ENCODE measurements at places on chromosomes 5 and 9.
A peak's percentile ranks its signal among the peaks of the same experiment; 100 is the strongest.

GRCh38 chr9:81266674-81267073 lies 422.7 kb downstream of the TLE1 start:
- no peak for DNase-seq

DNA sequence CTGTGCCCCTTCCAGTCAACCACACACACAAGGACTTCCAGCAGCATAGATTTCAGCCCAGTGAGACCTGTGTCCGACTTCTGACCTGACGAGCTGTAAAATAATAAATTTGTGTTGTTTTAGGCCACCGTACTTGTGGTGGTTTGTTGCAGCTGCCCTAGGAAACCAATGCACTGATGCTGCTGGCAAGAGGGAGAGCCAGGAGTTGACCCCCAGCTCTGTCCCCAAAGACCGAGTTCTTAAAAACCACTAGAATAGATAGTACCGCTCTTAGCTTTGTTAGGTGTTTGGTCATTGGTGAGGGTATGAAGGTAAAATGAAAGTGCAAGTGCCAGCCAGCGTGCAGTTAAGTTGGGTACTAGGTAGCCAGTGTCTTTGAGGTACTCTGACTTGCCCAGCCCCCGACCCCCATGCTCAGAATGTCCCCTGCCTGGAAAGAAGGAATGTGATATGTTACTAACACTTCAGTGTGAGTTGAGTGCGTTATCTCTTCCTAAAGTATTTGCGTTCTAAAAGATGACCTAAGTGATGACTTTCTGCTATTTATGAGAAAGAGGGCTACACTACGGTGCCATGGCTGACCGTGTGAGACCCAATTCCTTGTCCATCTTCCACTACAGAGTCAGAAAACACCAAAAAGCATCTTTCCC lies 185.6 kb downstream of the AOPEP start:
- DNase-seq, result no peak

- DNase-seq, result no peak
Observed at GRCh38 chr9:127828262-127829031, 25.8 kb downstream of the FPGS start.

GRCh38 chr5:93100428-93100827 lies 480.6 kb downstream of the NR2F1-AS1 start:
- no peak for DNase-seq

GRCh38 chr9:131708226-131709002 lies 31.5 kb downstream of the RAPGEF1 start:
- DNase-seq, result no peak

- DNase-seq, result no peak
Observed at GRCh38 chr5:7066471-7067235, 329.3 kb upstream of the ADCY2 start.

DNA sequence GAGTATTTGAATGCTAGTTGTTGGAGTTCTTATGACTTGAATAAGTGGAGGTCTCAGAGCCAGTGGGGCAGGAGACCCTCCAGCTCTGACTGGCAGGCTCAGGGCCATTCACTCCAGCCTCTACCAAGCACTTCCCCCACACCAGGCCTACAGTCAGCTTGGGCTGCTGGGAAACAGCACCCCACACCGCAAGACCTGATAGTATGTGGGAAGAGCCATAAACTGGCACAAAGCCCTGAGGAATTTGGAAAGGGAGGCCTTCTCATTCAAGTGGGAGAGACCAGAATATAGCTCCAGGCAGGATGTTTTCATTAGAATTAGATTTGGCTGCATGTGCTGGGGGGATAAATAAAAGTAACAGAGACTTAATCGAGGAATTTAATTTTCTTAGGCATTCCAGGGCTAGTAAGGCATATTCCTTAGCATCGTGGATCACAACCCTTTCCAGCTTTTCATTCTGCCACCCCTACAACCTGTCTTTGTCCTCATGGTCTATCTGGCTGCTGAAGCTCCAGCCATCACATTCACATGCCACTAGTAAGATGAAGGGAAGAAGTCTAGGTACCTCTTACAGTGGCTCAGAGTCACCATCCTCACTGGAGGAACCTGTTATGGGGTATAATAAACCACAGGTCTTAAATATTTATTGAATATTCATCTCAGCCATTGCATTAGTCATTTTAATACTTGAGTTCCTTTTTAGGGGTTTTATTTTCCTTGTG lies 47.5 kb downstream of the TMOD1 start:
- no peak for DNase-seq

DNA sequence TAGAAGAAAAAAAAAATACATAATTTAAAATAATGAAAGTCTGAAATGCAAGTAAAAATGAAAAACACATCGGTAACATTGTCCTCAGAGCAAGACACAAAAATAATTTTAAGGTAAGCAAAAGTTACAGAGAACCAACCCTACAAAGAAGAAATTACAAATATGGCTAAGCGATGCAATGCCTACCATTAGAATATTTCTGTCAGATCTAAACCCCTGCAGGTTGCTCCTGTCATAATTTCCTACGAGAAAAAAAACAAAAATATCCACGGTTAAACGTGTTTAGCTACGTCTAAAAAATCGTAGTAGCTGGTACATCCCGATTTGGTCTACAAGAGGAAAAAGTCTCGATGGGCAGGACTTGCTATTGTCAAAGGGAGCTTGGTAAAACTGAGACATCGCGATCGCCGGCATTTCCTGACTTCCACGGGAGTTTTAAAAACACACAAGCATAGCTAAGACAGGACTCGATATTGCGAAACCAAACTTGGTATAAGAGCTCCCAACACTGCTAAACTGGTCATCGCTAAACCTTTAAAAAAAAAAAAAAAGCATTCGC lies 1.1 kb upstream of the ANXA2R start:
- DNase-seq, result no peak

DNA sequence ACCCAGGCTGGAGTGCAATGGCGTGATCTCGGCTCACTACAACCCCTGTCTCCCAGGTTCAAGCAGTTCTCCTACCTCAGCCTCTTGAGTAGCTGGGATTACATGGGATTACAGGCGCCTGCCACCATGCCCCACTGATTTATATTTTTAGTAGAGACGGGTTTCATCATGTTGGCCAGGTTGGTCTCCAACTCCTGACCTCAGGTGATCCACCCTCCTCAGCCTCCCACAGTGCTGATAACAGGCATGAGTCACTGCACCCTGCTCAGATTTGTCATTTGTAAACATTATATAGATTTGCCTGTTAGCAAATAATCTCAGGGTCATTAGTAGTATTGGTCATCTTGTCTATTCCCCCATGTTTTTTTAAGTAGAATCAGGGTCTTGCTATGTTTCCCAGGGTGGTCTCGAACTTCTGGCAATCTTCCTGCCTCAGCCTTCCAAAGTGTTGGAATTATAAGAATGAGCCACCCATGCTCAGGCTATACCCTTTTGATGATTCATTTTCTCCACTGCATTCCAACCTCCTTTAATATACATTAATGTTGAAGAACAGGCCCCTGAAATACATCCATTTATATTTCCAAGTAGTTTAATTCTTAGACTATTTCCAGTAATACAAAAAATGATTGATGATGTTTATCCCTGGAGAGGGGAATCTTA lies 17.3 kb downstream of the CENPH start:
- DNase-seq, result no peak

DNA sequence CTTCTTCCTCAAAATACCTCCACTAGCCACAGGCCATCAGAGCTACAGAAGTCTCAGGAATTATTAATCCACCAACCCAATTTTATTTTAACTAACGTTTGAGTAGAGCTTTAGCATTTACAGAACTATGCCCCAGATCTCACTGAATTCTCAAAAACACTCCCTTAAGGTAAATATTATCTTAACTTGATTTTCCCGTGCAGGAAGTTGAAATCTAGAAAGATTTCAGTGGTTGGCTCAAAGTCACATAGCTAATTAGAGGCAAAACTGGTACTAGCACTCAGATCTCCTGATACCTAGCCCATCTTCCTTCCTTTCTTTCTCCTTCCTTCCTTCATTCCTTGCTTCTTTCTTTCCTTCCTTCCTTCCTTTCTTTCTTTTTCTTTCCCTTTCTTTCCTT lies 298.3 kb downstream of the ENC1 start:
- no peak for DNase-seq

GRCh38 chr5:132227485-132228240 lies at the start of gene P4HA2:
Gene P4HA2 (minus strand): TSS chr5:132227853. CDS start chr5:132218626, 9,227 bp downstream.
- DNase-seq, result peak; percentile 88

- no peak for DNase-seq
Observed at GRCh38 chr5:69484891-69485290, 7.7 kb upstream of the OCLN start.

DNA sequence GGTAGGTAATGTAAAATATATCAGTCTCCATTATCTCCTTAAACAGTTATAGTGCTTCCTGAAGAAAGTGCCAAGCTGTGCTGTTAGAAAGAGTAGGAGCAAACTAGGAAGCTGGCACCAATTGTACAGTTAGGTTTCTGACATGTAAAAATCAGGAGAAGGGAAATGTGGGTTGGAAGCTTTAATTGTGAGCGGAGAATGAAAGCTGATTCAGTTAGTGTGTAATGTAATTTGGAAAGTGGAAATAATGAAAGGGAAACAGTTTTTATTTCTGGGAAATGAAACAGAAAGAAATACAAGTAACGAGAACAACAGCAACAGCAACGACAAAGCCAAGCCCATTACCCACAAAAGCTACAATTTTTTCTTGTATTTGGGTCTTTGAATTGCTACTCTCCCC lies 48.8 kb upstream of the JAK2 start:
- DNase-seq, result no peak

GRCh38 chr9:86665416-86665815 lies 281.9 kb downstream of the GAS1 start:
- no peak for DNase-seq

DNA sequence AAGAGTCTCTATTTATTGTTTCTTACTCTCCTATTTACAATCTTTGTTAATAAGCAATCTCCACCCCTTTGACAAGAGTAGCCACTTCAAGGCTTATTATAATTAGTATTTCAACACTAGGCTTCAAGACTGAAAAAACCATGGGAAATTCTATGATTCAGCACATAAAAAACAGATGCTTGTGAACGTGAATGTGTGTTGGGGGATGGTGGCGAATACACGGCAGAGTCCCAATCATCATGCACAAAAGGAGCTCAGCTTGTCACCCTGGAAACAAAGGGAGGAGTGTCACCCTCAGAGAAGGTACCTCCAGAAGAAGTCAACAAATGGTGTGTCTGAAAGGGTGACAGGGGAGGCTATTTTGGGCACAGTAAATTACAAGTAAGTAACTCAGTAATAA lies 157.2 kb upstream of the RETREG1 start:
- DNase-seq, result no peak

DNA sequence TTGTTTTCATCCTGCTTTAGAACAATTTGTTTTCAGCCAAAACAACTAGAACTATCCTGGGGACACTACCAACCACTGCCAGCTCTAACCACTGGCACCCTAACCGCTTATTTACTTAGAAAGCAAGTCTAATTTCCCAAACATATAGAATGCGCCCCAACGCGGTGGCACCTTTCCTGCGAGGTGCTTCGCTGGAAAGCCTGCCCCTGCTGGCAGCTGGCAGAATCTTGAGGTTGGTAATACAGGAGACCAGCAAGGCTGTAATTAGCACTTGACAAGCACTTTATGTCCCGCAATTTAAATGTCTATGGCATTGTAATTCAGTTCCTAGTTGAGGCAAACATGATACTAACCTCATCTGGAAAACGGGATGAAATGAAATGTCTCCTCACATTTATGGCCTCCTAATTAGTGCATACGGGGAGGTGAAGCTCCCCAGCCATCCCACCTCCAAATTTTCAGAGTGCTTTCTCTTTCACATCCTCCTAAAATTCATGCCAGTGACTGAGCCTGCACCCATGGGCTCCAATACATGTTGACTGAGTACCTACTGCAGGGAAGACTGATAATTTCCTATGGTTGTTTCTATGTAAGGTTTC lies 30.4 kb downstream of the GABBR2 start:
- no peak for DNase-seq

DNA sequence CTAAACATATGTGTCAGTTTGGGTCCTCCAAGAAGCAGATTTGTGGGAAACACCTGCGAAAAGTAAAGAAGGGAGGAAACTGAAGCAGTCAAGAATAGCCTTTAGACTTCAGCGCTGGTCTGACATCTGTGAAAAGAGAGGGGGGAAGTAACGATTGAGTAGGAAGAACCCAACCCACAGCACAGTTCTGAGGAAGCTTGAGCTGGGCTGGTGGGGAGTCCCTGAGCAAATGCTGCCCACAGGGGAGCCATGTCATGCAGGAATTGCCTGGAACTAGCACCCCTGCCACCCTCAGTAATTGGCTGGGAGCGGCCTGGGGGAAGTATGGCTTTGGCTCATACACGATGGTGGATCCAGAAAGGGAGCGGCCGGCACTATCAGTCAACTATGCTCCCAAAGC lies 20.6 kb downstream of the FAM240B start:
- no peak for DNase-seq

DNA sequence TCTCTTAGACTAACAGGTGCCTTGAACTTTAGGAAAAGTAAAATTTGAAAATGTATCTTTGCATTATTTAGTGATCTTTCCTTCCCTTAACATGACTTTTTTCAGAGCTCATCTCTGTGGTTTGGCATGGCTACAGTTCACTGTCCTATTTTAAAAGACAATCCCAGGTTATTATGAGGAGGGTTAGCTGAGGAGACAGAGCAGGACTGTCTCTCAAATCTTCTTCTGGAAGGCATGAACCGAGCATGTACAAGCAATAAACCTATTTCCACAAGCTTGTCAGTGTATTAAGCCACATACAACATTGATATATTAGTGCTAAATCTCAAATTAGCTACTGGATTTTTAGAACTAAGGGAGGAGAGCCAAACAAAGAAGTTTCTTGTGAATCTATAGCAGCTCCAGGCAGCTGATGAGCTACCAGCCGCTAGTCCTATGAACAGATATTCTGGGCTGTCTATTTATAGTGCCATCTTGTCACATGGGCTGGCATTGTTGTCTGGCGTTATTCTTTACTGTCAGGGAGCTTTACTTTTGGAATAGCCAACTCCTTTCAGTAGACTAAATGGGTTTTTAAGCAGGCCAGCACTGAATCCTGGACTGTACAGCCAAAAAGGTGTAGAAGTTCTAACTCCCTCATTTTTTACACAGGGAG lies 171.2 kb upstream of the ACTBL2 start:
- no peak for DNase-seq
